ENCODE measurements at places on chromosomes 12 and 14.

GRCh38 chr14:91332986-91333649 lies 84.5 kb downstream of the CCDC88C start:
- no peak for DNase-seq

GRCh38 chr12:68932128-68932960 lies 627 bp downstream of the CPM start:
- DNase-seq: peak; percentile 53

DNA sequence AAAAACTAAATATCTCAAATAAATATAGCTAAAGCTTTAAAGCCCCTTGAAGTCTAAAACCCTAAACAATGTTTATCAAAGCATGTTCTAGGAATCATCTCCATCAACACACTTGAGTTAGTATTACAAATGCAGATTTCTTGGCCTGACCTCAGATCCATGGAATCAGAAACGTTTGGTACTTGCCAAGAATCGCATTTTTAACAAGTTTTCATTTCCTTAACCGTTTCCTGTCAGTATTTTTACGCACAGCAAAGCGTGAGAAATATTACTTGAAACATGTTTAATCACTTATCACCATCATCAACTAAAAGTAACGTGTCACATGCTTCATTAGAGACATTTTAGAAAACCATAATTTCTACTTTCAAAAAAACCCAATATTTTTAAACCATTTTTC lies 9.7 kb downstream of the SLCO1C1 start:
- DNase-seq: no peak

DNA sequence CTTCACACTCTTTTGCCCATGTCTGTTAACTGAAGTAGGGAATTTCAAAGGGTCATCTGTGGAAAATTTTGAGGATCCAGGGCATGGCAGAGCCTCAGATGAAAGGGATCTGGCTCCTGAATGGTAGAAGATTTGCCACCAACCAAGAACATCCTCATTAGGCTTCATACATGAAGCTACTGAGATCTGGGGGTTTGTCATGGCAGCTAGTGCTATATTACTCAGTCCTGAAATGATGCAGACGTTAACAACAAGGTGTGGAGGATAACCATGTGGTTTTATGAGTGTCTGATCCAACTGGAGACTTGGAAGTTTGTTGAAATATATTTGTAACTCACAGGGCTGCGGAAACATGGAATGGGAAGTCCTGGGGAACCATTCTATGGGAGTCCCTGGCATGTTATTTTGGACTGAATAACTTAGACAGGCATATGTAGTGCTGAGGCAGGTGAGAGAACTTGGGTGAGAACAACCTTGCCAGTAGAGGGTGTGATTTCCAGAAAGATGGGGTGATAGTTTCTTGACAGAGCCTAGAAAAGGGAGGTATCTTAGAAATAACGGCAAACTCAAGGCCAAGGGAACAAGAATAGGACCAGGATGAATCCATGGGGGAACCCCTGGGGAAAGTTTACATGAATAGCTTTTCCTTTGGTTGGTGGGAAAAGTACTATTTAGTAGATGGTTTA lies 42.0 kb upstream of the C12orf75 start:
- no peak for DNase-seq

- DNase-seq: no peak
These were observed 230.7 kb downstream of the BCL11B start for GRCh38 chr14:99041141-99041819.

GRCh38 chr14:77221241-77221871 lies 39.8 kb downstream of the TMEM63C start:
- DNase-seq: no peak

DNA sequence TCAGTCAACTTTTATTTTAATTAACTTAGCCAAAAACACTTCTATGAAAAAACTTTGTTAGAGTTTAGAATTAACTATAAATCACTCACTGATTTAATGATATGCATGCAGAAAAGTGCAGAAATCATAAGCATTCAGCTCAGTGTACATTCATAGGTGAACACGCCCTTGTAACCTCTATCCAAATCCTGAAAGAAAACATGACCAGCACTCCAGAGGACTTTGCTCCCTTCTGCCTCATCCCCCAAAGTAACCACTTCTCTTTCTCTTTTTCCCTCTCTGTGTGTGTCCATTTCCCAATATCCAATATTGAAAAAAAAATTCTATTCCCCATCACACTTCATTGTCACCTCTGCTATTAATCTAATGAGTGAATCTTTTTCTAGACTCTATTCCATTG lies 197.1 kb upstream of the FAR2 start:
- DNase-seq: no peak

- no peak for DNase-seq
These were observed 137.6 kb upstream of the TBX3 start for GRCh38 chr12:114821570-114821969.

DNA sequence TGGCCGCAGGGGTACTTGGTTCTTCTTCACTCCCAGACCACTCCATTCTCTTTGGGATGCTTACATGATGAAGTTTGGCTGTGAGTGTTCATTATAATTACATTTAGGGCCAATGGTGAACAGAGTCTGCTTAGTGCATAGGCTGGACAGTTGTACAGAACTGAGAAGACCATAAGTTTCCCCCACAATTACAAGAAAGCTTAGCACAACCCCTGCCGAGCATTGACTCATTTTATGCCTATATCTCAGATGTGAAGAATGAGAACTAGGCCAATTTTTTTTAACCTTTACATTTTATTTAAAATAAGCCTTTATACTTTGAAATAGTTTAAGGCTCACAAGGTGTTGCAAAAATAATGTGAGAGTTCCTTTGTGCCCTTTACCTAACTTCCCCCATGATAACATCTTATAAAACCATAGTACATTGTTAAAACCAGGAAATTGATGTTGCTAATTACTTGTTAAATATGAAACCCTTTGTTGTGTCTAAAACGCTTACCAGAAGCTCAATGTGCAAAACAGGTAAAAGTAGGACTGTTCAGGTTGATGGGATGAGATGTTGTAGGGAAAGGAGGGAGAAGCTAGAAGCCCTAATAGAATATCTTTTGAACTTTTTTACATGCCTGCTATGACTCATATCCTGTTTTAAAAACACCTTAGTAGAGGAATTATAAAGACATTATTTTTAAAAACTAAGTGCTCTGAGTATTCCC lies 47.2 kb downstream of the ALDH1L2 start:
- peak; percentile 31 for DNase-seq

DNA sequence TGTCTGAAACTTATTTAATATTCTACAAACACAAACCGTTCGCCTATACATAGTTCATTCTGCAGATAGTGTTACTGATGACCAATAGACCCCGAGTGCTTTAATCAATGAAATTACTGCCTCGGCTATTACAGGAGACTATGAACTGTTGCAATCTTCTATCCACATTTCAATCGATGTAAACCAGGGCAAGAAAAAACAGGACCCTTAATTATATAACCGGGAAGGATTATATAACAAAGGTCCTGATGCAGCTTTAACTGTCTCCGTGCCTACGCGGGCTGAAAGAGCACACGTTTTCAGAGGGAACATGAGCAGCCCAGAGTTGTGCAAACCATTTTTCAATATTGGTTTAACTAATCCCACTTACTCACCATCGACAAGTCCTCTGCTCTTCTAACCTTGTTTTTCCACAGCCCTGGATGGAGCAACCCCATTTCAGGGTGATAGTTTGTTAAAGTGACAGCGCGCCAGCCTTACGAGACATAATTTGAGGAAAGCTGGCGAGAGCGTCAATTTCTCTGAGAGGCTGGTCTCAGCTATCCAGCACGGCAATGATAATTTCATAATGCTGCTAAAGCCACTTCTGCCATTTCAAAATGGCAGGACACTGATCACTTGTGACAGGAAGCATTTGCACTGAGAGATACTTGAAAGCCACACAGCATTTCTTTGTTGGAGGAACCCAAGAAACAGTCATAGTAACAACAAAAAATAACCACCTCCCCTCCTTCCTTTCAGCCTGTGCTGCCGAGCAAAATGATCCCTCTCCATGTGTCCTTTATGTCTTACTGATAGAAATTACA lies 184.6 kb downstream of the FOXN3 start:
- DNase-seq: no peak

DNA sequence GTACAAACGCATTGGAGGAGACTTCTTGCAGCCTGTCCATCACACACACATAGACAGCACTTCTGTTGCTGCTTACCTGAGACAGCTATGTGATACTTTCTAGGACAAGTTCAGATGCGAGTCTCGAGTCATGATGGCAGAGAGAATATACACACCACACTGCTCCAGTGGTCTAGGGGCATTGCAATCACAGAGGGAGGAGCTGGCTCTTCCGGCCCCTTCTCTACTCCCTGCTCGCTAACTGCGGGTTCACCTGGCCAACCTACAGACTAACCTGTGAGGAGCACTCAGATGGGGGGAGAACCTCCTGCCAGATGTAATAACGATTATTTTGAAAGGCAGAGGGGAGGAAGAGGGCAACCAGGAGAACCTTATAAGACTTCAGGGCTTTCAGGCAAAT lies 30.7 kb downstream of the EMP1 start:
- no peak for DNase-seq

GRCh38 chr14:41950428-41951151 lies 343.9 kb downstream of the LRFN5 start:
- no peak for DNase-seq

- DNase-seq: no peak
These were observed 115.2 kb downstream of the PRICKLE1 start for GRCh38 chr12:42474391-42474790.

- no peak for DNase-seq
These were observed 1.4 kb downstream of the CALCOCO1 start for GRCh38 chr12:53725824-53726223.

GRCh38 chr12:100168562-100168961 lies 25.9 kb upstream of the BLTP3B start:
- no peak for DNase-seq

All from common myeloid progenitor, CD34-positive (primary cell).